ENCODE measurements at places on chromosomes 1 and 21.
A peak's percentile ranks its signal among the peaks of the same experiment; 100 is the strongest.

GRCh38 chr1:36161641-36162531, 5.9 kb downstream of the MAP7D1 start:
- peak overlapping the region; percentile 99 for H3K27ac ChIP-seq
- peaks cover 12% of the 10 kb centered on the region for H3K27me3 ChIP-seq
- peak overlapping the region; percentile 89 for H3K4me3 ChIP-seq
- no peak for DNase-seq

- H3K4me1 ChIP-seq: peaks cover 13% of the 10 kb centered on the region
- no peak overlapping the region for H3K27ac ChIP-seq
- DNase-seq: no peak
- peaks cover 3% of the 10 kb centered on the region for H3K36me3 ChIP-seq
- peaks cover 2% of the 10 kb centered on the region for H3K27me3 ChIP-seq
Observed at GRCh38 chr21:33949516-33950430, 34.2 kb upstream of the ATP5PO start.

DNA sequence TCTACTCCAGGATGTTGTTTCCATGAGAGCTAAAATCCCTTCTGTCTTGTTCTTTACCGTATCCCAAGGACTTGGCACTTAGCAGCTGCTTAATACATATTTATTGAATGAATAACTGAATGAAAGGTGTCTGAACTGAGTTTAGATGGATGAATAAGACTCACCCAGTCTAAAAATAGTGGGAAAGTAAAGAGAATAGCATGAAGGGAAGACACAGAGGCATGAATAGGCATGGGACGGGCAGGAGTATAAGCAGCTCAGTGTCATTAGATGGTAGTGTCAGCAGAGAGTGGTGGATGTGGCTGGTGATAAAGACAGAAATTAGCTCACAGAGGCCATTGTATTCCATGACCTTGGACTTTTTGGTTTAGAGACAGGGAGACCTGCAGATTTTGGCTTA, 9.2 kb downstream of the IL12RB2 start:
- H3K36me3 ChIP-seq: no peaks in the 10 kb centered on the region
- no peak for DNase-seq
- no peak overlapping the region for H3K27ac ChIP-seq
- no peaks in the 10 kb centered on the region for H3K27me3 ChIP-seq
- H3K4me1 ChIP-seq: peaks cover 2% of the 10 kb centered on the region
- no peak overlapping the region for H3K4me3 ChIP-seq

- no peaks in the 10 kb centered on the region for H3K4me1 ChIP-seq
- no peak overlapping the region for H3K4me3 ChIP-seq
- no peak overlapping the region for H3K27ac ChIP-seq
- DNase-seq: no peak
Observed at GRCh38 chr21:33418691-33419090, 15.5 kb downstream of the IFNGR2 start.

DNA sequence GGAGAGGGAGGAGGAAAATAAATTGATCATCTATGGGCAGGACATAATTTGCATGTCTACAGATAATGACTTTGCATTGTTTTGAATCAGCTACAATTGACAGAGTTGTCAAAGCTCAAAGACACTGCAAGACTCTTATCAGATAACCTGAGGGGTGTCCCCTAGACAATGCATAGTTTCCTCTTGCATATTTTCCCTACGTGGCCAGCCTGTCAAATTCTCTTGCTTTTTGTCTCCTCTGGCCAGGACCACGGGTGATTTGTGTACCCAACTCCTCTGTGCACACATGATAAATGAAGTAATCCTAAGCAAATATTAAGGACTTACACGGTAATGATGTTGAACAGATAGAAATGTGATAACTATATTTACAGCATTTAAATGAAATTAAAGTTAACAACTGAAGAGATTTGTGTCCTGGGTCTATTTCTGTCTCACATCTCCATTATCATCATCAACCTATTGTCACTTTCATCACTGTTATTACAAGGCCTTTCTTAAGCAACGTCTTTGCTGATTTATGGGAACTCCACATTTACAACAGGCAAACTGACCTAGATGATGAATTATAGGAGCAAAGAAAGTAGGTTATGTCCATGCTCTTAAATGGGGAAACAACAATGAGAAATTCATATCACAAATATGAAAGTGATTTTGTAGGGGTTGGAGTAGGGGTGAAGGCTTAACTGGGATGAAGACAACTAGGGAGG, 18.8 kb downstream of the BATF3 start:
- H3K4me1 ChIP-seq: peaks cover 33% of the 10 kb centered on the region
- DNase-seq: no peak
- H3K27me3 ChIP-seq: peaks cover 5% of the 10 kb centered on the region
- H3K36me3 ChIP-seq: no peaks in the 10 kb centered on the region
- no peak overlapping the region for H3K4me3 ChIP-seq
- H3K27ac ChIP-seq: no peak overlapping the region

DNA sequence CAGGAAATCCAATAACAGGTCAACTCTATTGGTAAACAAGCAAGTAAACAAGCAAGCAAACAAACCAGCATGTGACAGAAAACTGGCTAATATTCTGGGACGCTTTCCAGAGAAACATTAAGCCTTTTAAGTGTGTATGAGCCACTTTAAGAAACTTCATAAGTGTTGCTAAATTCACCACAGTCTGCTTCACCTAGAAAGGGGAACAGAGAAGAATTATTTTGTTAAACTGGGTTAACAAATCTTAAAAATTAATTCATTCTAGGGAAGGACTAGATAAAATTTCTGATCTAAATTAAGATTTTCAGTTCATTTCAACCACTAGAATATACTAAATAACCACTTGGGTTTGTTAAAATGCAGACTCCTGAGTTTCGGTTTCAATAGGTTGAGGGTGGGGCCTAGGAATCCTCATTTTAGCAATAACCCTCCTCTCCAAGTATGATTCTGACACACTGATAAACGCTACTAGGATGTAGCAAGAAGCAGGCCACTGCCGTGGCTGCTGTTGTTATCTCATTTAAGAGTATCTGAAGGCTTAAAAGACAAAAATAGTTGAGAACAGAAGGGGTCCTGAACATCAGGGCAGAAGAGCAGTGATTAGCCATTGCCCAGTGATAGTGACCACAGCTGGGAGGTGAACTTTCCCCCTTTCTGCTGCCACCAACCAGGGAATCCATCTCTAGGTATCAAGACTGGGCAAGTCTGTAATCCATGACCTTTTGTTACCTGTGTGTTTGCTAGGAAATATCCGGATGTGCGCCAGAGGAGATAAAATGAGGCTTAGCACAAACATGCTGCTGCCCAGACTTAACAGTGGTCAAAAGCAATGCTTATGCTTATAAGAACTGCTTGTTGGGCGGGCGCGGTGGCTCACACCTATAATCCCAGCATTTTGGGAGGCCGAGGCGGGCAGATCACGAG, 11.2 kb downstream of the CREG1 start:
- H3K27ac ChIP-seq: no peak overlapping the region
- no peaks in the 10 kb centered on the region for H3K27me3 ChIP-seq

DNA sequence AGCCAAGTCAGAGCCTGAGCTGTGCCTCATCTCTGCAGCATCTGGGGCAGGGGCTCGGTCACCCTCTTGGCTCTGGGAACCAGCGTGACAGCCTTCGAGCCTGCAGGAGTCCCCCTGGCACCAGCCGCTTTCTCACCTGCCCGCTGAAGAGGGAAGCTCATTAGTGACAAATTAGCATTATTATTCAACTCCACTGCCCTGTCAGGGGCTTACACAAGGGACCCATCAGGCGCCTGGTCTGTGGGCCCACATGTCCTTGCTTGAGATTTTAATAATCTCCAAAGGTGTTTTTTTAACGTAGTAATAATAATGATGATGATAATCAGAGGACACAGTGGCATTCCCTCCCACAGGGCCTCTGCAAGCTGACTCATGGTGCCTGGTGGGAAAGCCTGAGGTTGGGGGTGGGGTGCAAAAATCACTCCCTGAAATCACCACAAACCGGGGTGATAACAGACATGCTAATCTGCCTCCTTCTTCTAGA, 98.1 kb upstream of the IGSF21 start:
- no peaks in the 10 kb centered on the region for H3K4me1 ChIP-seq
- H3K4me3 ChIP-seq: no peak overlapping the region
- no peak overlapping the region for H3K27ac ChIP-seq
- no peak for DNase-seq
- no peaks in the 10 kb centered on the region for H3K36me3 ChIP-seq
- H3K27me3 ChIP-seq: peaks cover 2% of the 10 kb centered on the region

DNA sequence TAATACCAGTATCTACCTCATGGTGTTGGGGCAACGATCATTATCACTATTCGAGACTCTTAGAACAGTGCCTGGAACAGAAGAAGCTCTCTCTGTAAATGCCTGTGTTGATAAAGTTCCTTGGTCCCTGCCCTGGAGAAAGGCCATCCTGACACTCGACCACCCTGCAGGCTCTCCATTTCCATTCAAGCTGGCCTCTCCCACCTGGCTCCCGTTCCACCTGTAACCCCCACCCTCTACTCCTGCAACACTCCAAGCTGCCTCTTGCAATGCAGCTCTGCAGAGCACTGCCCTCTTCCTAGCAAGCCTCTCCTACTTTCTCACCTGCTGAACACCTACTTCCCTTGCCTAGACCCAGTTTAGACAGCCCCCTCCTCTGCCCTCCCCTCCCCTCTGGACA, 6.1 kb downstream of the SPOCD1 start:
- no peak for DNase-seq
- H3K27me3 ChIP-seq: peaks cover 1% of the 10 kb centered on the region
- H3K27ac ChIP-seq: no peak overlapping the region

DNA sequence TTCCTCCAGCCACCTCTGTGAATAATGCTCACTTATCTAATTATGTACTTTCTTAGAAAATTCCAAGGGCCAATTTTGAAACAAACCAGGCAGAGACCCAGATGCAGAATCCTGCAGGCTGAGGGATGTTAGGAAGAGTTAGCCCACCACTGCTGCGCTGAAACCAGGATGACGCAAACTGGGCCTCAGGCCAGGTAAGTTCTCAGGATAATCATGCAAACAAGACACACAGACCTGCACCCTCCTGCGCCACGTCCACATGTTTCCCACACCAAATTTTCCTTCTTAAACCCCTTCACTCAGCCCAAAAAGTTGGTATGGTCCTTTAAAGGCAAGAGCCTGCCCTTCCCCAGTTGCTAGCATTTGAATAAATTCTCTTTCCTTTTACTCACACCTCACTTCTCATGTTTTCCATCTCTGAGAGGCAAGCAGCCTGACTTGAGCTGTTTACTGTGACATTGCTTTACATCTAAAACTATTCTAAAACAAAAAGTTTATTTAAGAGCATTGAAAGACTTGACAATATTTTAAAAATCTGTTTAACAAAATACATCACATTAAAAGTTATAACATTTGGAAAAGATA, 887.1 kb downstream of the LRRIQ3 start:
- H3K4me1 ChIP-seq: no peaks in the 10 kb centered on the region
- H3K27me3 ChIP-seq: peaks cover 2% of the 10 kb centered on the region
- no peak overlapping the region for H3K27ac ChIP-seq
- DNase-seq: no peak
- H3K36me3 ChIP-seq: no peaks in the 10 kb centered on the region

GRCh38 chr1:54710841-54711240, 4.8 kb upstream of the TTC4 start:
- no peak overlapping the region for H3K27ac ChIP-seq
- no peak overlapping the region for H3K4me3 ChIP-seq
- H3K27me3 ChIP-seq: peaks cover 7% of the 10 kb centered on the region
- H3K4me1 ChIP-seq: peaks cover 4% of the 10 kb centered on the region
- no peak for DNase-seq
- no peaks in the 10 kb centered on the region for H3K36me3 ChIP-seq

- H3K36me3 ChIP-seq: no peaks in the 10 kb centered on the region
- no peak overlapping the region for H3K27ac ChIP-seq
- H3K27me3 ChIP-seq: peaks cover 2% of the 10 kb centered on the region
- H3K4me1 ChIP-seq: peaks cover 12% of the 10 kb centered on the region
- H3K4me3 ChIP-seq: no peak overlapping the region
Observed at GRCh38 chr1:230385158-230385450, 41.0 kb downstream of the PGBD5 start.

DNA sequence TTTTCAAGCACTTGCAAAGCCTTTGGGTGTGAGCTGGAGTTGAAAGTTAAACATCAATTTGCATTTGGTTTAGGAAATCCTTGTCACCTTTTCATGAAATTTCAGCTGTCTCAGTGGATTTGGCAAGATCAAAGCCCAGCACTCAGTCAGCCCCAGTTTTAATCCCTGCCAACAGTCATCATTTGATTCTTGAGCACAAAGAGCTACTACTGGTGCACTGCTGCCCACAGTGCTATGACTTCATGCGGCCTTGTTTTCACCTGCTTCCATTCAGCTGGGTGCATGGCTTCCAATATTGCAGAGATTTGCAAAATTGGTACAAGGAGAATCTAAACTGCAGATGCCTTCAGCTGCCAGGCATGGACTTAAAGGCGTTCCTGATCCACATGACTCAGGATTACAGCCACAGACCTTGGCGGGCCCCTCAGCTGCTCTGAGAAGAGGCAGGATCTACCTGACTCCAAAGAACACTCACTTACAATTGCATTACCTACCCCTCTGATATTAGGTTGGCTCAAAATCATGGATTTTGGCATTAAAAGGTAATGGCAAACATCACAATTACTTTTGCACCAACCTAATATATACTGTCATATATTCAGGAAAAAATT, 259.1 kb downstream of the DSCAM start:
- H3K4me1 ChIP-seq: no peaks in the 10 kb centered on the region
- H3K27ac ChIP-seq: no peak overlapping the region
- H3K36me3 ChIP-seq: peaks cover 5% of the 10 kb centered on the region
- peaks cover 4% of the 10 kb centered on the region for H3K27me3 ChIP-seq
- H3K4me3 ChIP-seq: no peak overlapping the region

DNA sequence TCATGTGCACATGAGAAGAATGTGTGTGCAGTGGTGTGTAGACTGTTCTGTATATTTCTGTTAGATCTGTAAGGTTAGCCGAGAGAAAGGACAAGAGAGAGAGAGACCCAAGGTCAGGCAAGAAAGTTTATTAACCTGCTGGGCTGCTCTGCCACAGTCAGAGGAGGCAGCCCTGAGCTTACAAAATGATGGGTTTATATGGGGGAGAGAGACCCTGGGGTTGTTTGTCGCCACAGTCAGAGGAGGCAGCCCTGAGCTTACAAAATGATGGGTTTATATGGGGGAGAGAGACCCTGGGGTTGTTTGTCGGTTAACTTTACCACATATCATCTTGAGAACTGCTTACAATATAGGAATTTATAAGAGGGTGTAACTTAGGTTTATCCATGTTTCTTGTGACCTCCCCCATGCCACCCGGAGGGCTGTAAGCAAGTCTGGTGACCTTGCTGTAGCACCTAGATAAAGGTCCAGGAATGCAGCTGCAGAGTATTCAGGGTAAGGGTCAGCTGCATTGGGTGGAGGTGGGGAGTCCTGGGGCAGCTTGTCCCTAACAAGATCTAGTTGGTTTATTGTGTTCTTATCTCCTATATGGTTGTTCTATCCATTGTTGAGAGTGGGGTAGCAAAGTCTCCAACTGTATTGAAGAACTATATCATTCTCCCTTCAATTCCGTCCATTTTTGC, 9.3 kb upstream of the ZBTB40 start:
- H3K36me3 ChIP-seq: no peaks in the 10 kb centered on the region
- H3K27ac ChIP-seq: no peak overlapping the region
- H3K27me3 ChIP-seq: peaks cover 5% of the 10 kb centered on the region
- no peak for DNase-seq
- no peaks in the 10 kb centered on the region for H3K4me1 ChIP-seq
- H3K4me3 ChIP-seq: no peak overlapping the region

All from endothelial cell (in vitro differentiated cells).